NT2/D1 (cell line): ENCODE measurements at places on chromosomes 1 and 21.

GRCh38 chr1:39683591-39684312 lies 7.5 kb downstream of the HPCAL4 start:
- DNase-seq = no peak

DNA sequence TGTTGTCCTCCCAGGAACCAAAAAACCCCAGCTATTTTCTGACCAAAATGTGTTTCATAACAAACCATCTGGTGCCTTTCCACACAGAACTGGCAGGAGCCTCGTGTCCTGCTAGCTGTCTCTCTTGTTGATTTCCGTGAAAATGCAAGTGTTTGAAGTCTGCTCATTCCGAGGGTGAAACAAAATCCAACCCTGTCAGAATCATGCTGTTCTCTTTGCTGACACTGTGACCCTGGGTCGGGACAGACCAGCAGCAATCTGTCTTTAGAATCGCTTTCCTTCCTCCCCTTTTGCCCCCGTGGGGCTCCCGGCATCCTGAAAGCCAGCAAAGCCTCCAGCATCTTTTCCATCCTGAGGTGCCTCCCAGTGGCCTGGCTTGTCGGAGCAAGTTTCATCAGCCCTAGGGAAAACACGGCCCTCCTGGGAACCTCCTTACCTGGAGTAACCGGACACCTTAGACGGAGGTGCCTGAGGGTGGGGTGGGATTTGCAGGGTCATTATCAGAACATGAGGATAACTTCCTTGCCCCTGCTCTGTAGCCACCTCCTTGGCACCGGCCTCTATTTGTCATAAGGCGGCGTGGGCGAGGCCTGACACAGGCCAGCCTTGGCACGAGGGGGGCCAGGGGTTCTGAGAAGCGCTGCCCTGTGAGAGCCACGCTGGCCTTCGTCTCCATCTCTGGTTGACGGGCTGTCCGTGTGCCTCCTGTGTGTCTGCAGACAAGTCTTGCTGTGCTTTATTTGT lies 24.9 kb downstream of the LDLRAP1 start:
- peak; percentile 58 for DNase-seq

- DNase-seq = no peak
Measured at GRCh38 chr1:184593597-184593996, 161.1 kb downstream of the EDEM3 start.

- peak; percentile 75 for DNase-seq
Measured at GRCh38 chr21:45309069-45309986, 21.6 kb upstream of the POFUT2 start.

GRCh38 chr1:179366093-179366800 lies 476 bp downstream of the AXDND1 start:
- peak; percentile 8 for DNase-seq

- no peak for DNase-seq
Measured at GRCh38 chr1:45032837-45033236, 20.8 kb downstream of the UROD start.

DNA sequence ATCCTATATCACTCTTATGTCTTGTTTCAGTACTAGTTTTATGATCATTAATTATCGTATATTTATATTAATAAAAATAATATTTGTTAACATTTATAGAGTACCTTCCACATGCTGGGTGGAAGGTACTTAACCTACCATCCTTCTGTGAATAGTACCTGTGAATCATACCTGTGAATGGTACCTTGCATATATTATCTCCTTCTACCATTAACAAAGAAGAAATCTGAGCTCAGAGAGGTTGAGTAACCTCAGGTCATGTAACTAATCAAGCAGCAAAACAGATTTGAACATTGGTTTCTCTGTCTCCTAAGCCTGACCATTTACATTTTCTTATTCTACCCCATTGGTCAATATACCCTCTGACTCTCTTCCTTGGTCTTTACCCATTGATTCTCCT lies 174.4 kb upstream of the UBE2U start:
- no peak for DNase-seq

DNA sequence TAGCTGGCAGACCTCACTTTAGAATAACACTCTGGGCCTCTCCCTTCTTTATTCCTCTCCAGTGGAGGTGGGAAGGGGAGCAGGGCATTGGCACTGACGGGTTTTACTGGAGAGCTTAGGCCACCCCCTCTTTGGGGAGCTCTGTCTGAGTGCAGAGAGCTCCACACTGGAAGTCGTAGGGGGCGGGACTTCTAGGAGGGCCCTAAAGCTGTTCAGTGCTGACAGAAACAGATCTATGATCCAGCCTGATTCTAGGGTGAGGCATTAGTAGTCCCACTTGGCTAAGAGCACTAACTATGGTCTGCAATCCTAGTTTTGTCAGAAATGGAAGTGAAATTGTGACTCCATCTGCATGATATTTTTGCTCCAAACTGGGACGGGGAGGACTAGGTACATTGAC lies 138.7 kb downstream of the MIS18A start:
- DNase-seq = no peak

- DNase-seq = peak; percentile 88
Measured at GRCh38 chr1:159916242-159917051, 8.9 kb downstream of the TAGLN2 start.

GRCh38 chr21:35400233-35400939 lies 351.3 kb upstream of the RUNX1 start:
- peak; percentile 59 for DNase-seq

- no peak for DNase-seq
Measured at GRCh38 chr1:43978551-43979260, at the start of gene B4GALT2. TSS of gene B4GALT2 (plus strand) at chr1:43979210. CDS start at chr1:43981161, 1,951 bp downstream.

DNA sequence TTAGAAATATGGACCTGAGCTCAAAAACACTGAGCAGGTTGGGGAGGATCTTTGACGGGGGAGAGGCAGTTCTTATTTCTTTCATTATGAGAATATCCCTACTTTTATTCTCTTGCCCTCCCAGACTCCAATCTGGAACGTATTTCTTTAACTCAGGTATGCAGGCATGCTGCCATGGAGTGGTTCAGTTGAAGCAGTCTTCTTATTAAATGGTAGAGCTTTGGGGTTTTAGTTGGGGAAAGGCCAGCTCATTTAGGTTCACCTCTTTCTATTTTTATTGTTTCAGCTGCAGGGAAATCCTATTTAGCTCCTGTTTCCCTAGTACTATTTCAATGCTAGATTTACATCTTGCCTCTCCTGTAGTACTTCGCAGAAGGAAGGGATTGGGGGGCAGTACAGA lies 198.9 kb downstream of the TTLL7 start:
- no peak for DNase-seq

GRCh38 chr1:14117700-14118099 lies 417.7 kb downstream of the PRDM2 start:
- DNase-seq = no peak
